Fibroblast of skin of abdomen (primary cell): ENCODE measurements at places on chromosomes 3 and 15.

- no peak for DNase-seq
Measured at GRCh38 chr3:47003461-47004368, 24.2 kb downstream of the NBEAL2 start.

GRCh38 chr3:11004563-11004962 lies 12.0 kb downstream of the SLC6A1 start:
- no peak for DNase-seq

DNA sequence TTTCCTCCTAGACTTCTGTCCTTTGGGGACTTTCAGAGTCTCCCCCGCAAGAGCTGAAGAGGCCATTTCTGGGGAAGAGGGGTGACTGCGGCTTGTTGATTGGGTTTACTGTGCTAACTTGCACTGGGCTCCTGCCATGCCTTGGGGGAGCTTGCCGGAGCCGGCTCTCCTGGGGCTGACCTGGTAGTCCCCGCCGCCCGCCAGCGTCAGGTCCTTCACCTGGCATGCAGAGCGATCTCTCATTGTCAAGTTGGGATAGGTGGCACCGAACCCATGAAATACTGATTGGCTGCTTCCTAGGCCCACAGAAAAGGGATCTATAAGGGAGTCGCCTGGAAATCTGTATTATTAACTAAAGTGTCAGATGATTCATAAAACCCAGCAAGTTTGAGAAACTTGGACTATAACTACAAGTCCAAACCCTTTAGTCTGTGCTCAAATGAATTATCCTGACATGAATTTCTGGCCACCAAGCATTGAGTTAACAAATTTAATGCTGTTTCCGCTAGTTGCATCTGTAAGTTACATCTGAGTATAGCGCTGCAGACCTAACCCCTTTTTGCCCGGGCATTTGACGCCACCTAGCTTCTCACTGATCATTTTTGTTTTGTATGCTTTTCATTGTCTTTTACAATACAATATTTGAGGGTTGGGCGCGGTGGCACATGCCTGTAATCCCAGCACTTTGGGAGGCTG lies 607 bp upstream of the IMP3 start:
- peak; percentile 60 for DNase-seq

- no peak for DNase-seq
Measured at GRCh38 chr15:63458794-63459395, 45.5 kb upstream of the USP3 start.

DNA sequence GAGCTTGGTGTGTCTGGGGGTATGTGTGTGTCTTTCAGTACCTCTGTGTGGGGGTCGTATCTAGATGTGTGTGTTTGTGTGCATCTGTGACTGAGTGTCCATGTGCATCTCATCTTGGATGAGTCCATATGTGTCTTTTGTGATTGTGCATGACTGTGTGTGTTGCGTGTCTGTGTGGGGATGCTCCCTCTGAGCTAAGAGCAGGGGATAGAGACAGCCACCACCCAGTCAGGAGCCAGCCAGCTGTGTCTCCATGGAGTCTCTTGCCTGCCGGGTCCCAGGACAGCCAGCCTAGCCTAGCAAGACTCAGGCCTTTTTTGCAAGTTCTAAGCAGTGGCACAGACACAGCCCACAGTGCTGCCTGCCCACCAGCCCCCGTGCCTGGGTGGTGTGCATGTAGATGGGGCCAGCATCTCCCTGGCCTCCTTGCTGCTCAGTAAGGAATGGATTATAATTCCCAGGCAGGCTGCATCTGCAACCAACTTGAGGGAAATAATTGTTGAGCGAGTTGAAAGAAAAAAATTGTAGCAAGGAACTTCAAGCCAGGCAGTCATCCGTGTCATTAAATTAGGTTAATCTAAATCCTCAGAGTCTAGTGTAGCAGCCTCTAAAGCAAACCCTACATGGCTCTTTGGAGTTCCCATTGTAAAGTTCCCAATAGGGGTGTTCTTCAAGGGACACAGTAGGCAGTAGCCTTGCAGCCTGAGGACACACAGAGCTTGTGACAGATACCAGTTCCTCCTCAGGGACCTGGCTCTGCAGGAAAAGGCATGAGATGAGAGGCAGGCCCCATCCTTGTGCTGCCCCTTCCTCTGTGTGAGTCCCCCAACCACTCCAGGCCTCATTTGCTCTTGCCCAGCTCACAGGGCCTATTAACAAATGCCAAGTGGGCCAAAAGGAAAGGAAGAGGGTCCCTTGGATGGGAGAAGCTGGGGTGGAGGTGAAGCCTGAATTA lies 35.9 kb upstream of the MRPS22 start:
- no peak for DNase-seq

DNA sequence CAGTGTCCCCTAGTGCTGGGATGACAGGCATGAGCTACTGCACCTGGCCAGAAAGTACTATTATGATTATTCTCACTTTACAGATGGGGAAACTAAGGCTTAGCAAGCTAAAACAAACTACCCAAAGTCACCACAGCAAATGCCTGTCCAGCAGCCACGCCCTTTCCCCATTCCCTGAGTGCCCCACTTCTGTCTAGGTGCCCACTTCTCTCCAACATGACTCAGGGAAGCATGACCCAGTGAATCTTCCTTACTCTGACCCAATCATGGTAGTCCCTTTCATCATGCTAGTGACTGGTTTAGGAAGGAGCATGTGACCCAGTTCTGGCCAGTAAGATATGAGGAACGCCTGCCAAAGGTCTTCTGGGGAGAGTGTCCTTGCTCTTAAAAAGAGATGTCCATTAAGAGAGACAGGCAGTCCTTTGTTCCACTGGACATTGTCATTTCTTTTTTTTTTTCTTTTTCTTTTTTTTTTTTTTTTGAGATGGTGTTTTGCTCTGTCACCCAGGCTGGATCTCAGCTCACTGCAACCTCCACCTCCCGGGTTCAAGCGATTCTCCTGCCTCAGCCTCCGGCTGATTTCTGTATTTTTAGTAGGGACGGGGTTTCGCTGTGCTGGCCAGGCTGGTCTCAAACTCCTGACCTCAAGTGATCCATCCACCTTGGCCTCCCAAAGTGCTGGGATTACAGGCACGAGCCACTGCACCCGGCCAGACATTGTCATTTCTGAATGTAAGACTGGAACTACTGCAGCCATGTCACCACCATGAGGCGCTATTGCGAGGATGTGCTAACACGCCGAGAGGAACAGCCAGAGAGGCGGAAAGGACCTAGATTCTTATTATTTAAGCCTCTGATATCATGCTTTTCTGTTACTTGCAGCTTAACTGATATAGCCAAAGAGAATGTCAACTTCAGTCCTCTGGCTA lies 19.8 kb downstream of the MEGF11 start:
- DNase-seq = peak; percentile 16

DNA sequence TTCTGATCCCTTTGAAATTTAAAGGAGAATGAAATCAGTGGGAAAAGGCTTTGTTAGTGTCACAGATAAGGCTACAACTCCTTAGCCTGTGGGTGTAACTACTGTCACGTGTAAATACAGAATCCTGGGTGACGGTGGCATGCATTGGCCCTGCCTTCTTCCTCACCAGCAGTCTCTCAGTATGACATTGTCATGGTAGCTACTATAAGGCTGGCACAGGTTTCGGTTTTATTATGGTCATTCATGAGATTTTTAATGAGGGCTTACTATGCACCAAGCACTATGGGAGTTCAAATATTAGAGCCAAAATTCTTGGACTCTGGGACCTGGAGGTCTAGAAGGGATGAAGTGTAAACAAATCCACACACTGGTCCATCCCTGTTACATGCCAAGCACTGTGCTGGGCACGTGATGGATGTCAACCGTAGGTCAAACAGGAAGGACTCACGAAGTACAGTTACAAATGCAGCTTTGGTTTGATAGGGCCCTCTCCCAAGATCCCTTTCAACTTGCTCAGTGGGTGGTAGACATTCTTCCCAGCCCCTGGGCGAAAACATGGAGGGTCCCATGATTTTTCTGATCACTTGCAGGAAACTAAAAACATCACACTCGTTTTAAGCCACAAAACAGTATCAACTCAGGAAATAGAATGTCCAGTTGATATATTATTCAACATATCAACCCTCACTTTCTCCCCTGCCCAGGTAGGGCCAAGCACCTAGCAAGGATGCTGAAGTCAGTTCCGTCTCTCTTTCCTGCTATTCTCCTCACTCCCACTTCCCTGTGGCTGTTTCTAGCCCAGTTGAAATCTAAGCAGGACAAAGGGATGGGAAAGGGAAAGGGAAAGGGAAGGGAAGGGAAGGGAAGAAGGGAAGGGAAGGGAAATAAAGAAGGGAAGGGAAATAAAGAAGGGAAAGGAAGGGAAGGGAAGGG lies 25.3 kb downstream of the BFSP2 start:
- DNase-seq = no peak

GRCh38 chr3:163745204-163745603 lies 1333.1 kb downstream of the SI start:
- DNase-seq = no peak

GRCh38 chr3:9791790-9792404 lies 376 bp downstream of the TADA3 start:
- no peak for DNase-seq

GRCh38 chr3:9205345-9206143 lies 43.9 kb downstream of the SRGAP3 start:
- DNase-seq = no peak

DNA sequence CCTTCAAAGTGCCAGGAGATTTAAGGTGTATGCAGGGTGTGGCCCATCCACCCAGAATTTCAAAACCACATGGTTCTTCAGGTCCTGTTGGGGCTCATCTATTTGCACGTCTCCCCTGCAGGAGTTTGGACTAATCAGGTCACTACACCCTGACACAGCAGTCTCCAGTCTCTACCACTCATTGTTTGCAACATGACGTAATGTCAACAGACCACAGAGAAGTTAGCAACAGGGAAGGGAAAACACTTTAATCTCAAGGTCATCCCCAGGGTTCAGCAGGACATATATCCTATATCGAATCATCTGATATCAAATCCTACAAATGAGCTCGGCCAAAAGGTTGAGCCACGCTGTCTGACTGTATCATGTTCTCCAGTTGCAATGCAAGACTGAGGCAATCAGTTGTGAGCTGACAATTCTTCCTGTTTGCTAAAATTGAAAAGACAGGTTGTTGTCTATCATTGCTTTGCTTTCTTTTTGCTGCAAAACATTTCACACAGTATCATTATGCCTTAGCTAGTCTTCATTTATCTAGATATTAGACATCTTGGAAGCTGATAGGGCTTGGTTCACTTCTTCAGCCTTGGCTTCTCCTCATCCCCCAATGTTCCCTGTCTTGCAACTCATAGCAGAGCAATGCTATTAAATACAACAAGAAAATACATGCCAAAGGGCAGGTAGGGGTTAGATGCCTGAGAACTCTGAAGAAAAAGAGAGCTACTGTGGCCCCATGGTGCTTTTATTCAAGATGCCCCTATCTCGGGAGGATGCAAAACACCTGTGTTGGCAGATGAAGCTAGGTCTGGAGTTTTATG lies 13.4 kb upstream of the LEKR1 start:
- DNase-seq = no peak

- no peak for DNase-seq
Measured at GRCh38 chr3:66418475-66418931, 82.3 kb downstream of the LRIG1 start.

GRCh38 chr3:185717121-185717520 lies 107.7 kb downstream of the IGF2BP2 start:
- peak; percentile 93 for DNase-seq

GRCh38 chr3:82103241-82103640 lies 341.8 kb upstream of the GBE1 start:
- DNase-seq = no peak

DNA sequence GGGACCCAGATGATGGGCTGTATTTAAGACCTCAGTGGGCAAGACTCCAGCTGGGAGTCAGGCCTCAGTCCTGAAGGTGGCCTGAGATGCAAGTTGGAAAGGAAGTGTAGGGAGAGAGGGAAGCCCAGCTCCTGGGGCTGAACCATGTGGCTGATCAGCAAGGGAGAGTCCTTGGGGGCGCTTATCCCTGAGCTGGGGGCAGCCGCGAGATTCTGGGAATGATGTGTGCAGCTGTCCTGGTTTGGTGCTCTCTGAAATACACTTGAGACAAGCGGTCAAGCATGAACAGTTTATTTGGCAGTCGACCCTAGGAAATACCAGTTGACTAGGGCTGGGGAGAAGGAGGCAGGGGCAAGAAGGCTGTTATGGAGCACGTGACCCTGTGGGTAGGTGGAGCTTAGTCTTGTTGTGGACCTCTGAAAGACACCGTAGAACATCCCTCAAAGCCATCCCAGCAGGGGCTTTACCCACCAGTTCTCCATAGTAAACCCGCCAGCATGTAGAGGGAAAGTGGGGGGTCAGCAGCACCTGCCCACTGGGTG lies 41.8 kb upstream of the SLC6A11 start:
- no peak for DNase-seq

DNA sequence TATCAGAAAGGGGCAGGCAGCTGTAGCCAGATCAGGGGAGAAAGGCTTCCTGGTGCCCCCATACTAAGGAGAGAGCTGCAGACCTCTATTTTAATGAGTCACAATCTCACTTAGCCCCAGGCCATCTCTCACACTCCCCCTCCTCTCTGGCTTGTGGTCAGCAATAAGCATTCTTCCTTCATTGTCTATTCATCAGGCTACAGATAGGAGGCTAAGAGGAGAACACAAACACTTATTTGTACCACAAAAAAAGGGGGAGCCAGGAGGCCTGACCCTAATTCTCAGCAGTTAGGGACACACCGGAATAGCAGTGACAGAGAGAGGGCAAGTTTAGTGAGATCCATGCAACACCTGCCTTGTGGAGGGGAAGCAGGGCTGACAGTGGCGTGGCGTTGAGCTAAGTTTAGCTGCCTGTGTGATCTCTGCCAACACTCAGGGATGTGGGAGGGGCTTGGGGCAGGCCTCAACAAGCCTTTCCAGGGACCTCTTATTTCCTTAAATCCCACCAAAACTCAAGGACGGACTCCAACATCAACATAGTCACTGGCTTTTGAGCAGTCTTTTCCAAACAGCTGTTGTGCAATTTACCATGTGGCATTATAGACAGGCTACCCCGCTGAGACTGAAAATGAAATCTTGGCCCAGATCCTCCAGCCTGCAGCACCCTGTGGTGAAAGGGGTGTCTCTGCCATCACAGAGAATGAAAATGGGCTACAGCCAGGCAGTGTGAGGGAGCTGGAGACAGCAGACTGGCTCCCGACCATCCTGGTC lies 191.9 kb upstream of the TSC22D2 start:
- peak; percentile 62 for DNase-seq

- no peak for DNase-seq
Measured at GRCh38 chr15:100107151-100107550, 234.6 kb downstream of the ADAMTS17 start.

GRCh38 chr3:124792341-124793040 lies 62.2 kb downstream of the UMPS start:
- DNase-seq = peak; percentile 45

DNA sequence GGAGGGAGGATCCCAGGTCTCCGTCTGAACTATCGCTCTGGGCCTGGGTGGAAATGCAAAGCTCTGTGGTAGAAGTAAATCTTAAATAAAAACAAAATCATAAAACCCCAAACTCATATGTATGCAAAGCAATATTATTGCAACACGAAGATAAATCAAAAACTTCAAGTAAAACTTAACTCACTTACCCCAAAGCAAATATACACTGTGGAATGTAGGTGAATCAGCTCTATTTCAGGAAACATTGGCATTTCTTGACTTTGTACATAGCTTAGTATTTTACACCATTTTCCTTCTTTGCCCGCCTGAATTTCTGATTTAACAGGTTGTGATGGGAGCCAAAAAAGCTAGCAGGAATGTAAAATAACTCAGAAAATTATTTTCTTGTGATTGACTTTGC lies 126.2 kb downstream of the TPRG1 start:
- DNase-seq = peak; percentile 28

GRCh38 chr3:129812589-129812988 lies 80.9 kb downstream of the TMCC1 start:
- no peak for DNase-seq
